OCI-M1 (cell line): ENCODE measurements at places on chromosomes 1 and 21.

DNA sequence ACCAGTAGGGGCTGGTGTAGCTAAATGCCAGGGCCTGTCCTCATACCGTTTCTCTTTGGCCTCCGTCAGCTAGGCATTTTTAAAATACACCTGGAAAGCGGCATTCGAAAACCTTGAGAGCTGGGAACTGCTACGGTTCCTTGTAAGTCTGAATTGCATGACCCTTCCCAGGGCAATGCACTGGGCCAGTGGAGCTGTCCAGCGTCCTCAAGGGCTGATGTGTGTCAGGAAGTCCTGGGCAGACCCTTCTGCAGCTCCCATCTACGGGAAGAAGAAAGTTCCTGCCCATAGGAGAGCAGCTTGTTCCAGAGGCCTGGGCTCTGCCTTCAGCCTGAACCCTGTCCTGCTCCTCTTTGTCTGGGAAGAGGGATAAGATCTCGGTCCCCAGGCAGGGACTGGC is 34.1 kb downstream of the UBASH3A start:
- no peak for DNase-seq

DNA sequence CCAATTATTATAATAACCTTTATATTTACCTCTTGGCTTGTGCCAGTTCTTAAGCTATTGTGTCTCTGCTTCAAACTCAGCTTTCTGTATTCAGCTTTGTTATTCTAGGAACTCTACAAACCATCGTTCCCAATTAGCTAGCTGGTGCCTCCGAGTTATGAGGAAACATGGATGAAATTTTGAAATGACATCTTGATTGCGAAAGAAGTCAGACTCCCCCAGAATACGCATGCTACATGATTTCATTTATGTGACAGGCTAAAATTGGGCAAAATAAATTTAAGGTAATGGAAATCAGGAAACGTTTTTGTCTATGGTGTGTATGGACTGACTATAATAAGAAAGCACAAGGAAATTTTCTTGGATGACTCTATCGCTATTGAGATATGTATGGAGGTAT is 256.8 kb upstream of the NCAM2 start:
- DNase-seq = no peak

DNA sequence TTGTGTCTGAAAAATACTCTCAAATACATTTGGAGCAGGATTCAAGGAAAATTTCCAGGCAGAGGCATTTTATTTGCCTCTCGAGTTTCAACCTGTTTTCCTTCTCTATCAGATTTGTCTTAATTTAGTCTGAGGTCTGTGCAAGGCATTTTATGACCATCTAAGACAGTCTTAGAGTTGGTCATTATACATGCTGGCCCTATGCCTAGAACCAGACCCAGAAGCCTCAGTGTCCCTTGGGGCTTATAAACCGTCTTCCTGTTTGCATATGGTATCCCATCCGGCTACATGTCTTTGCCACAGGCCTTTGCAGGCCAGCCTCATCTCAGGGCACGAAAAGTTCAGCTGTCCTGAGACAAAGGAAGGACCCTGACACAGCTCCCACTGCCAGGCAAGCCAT is 346.1 kb downstream of the SIPA1L2 start:
- DNase-seq = no peak

- DNase-seq = no peak
Observed at GRCh38 chr1:79293611-79294010, 287.1 kb upstream of the ADGRL4 start.

- DNase-seq = peak; percentile 89
Observed at GRCh38 chr1:89953131-89953626, 41.7 kb upstream of the ZNF326 start.

- DNase-seq = no peak
Observed at GRCh38 chr1:18854331-18855025, 5.0 kb downstream of the TAS1R2 start.

DNA sequence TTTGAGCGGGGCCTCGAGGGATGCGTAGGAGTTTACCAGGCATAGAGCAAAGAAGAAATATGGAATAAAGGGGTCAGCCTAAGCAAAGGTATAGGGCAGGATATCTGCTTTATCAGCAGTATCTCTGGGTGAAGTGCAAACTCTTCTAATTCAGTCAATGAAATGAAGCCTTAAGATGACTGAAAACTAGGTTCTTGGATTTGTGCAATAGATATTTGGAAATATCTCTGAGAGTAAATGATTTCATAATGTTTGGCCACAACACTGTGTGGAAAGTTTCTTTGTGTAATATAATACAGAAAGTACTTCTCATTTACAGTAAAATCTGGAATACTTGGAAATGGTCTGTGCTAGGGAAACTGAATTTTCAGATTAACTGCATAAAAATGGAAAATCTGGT is 26.1 kb downstream of the KCNJ15 start:
- DNase-seq = no peak

GRCh38 chr1:14120895-14121294 is 420.9 kb downstream of the PRDM2 start:
- DNase-seq = no peak

DNA sequence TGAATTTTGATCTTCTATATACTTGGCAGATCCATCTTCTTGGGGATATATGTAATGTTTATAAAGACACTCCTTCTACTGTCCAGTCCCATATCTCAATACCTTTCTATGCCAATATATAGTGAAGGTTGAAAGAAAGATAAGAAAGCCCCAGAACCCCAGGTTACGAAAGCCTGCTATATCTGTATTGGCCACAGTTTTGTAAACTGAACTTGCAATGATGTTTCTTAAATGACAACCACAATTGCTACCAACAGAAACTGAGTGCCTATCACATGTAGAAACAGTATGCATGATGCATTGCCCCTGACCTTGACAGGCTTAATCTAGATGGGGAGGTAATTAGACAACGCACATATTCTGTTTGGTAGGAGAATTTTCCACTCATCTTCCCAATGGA is 7.8 kb upstream of the RIMKLA start:
- peak; percentile 34 for DNase-seq

DNA sequence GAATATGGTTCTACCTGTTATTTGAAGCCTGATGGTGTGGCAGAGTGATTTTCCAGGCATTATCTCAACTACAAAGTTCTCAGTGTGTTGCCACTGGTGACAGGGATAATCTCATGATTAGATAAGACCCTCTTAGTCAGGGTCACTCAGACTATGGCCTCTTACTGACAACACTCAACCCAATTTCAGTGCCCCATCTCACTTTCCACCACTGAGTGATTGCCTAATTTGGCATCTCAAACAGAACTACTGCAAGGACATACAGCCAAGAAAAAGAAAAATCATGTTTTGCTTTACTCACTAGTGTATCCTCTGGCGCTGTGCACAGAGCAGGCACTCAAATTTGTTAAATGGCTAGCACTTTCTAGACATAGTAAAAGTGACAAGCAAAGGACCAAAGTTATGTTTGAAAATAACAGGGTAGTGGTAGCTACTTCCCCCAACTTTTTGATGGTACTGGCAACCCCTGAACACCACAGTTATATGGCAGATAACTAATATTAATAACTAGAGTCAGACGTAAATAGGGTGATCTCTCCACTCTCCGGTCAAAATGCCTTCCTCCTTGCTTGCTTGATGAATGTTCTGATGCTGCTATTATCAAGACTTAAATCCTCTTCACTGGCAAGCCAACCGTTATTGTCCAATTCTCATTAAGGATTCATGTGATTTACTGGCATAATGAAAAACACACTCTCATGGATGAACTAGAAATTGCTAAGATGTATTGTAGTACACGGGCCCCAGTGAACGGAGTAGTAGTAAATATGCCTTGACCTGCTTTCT is 37.1 kb upstream of the SLC30A10 start:
- no peak for DNase-seq

DNA sequence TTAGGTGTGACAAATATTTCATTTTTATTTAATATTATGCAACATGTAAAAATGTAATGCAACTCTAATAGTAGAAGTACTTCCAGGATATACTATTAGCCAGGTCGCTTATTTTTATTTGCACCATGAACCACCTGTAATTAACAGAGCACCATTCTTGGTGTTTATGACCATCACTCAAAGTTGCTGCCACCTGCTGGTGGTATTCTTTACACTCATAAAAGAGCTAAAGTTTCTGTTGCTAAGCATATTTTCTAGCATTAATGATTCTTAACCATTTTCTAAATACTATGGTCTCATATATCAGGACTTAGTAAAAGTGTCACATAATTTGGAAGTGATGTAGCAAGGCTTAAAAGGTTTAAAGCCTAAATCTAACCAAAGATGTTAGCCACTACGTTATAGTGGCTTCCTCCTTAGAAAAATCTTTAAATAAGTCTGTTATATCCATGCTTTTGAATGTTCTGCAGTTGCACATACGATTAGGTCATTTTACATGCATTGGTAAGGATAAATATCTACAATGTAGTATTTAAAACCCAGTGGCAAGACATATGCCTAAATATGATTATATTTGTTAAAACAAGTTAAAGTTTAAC is 244.5 kb downstream of the NEGR1 start:
- peak; percentile 79 for DNase-seq

DNA sequence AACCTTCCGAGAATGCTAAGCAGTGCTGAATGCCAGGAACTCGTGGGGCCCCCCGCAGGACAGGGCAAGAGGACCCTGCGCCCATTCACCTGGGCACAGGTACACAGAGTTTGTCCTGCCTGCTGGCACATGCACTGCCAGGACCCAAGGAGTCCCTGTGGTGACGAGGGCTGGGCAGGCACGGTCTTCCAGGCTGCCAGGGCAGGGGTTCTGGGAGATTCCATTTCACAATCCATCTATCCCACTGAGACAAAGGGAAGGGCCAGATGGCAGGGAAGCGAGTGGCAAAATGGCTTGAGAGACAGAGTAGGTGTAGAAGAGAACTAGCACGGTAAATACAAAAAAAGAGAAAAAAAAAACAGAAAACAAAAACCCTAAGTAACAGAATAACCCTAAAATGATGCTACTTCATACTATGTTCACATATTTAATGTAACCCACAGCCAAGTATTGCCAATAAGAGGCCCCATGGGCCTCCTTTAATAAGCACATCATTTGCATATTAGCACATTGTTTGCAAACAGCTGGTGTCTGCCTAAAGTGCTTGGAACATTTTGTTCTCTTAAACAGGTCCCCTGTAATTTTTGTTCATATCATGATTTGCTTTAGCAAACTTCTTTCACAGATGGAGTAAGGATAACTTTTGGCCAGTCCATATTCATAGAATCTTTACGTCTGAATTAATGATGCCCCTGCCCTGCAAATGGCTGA is 83.8 kb downstream of the STUM start:
- DNase-seq = no peak

GRCh38 chr1:109905491-109905890 is 5.2 kb upstream of the CSF1 start:
- no peak for DNase-seq

- peak; percentile 76 for DNase-seq
Observed at GRCh38 chr1:220045356-220046051, 801 bp downstream of the EPRS1 start.

- no peak for DNase-seq
Observed at GRCh38 chr1:113579256-113580018, 179.8 kb downstream of the PHTF1 start.

DNA sequence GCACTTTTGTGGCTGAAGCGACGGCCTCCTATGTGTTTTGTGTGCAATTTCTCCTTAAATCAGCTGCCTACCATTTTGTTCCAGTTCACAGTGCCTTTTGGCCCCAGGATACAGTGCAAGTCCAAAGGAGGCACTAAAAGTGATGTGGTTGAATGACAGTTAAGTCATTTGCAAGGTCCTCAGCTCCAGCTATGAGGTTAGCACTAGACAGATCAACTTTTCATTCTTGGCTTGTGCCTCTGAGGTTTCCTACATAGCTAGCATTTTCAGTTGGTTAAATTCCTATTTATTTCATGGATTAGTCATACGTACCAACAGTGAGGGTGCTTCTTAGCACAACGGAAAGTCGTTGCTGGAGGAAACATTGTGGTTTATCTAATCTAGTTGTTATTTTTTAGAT is 59.3 kb upstream of the NTPCR start:
- peak; percentile 13 for DNase-seq

DNA sequence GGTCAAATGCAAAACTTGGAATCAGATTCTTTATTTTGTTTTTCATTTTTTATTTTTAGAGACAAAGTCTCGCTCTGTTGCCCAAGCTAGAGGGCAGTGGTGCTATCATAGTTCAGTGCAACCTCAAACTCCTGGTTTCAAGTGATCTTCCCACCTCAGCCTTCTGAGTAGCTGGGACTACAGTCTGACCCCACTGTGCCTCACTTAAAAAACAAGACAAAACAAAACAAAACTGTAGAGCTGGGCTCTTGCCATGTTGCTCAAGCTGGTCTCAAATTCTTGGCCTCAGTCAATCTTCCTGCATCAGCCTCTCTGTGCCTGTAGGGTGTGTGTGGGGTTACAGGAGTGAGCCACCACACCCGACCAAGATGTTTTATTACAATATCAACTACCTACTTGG is 396.0 kb upstream of the USP24 start:
- DNase-seq = no peak

DNA sequence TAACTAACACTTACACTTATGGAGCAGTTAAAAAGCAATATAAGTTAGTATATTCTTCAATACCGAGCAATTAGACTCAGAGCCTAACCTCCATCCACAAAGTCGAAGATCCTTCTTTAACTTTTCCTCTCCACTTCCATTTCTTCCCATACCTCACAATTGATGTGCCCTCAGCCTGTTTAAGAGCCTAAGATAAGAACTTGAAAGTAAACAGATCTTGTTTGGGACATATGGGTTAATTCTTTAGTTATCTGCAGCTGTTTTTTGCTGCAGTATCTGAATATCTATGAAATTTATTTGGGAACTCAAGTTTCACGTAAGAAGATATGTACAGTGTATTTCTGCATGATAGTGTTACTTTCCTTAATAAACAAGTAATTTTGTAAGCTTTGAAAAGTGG is 51.5 kb downstream of the MIGA1 start:
- no peak for DNase-seq
